Frontal cortex (tissue), 4 donors: ENCODE measurements at places on chromosomes 3 and 15. TPM values are rescaled to one million over a fixed set of nuclear protein-coding genes. Genes with fewer than 3 reads are reported as not detected.

Gene NMNAT3
- total RNA-seq: 6.9 TPM

DNA sequence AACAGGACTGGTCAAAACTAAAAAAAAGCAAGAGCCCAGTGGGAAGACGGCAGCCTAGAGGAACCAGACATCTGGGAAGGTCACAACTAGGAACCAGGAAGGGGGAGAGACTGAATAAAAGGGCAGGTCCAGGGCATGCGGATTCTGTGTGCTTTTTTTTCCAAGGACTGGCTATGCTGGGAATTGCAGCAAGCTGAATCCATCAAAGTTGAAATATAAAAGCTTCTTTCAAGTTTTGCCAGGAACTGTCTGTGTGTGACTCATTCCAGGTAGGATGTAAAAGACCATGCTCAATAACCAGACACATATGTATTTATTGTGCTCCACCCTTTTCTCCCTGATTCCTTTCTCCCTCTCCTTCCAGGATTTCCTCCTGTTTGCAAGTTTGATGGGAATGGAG lies 47.9 kb upstream of the CCDC80 start:
- DNase-seq: no peak

DNA sequence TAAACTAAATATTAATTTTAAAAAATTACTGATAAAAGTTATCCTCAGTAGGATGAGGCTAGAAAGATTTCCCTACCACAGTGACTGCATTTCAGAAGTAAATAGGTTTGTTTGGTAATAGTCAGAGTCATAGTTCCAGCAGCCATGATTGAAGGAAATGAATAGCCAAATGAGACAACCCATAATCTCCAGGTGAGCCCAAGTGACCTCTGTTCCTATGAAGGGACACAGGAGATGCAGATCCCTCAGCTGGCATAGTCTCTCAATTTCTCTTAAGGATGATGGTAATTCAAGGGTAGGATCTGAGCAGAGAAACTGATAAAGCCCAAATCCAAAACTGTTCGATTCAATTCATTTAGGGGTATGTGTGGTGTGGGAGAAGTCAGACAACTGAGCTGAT lies 461.8 kb downstream of the RAP2B start:
- DNase-seq: no peak

Gene TRIM42
- not detected for total RNA-seq

DNA sequence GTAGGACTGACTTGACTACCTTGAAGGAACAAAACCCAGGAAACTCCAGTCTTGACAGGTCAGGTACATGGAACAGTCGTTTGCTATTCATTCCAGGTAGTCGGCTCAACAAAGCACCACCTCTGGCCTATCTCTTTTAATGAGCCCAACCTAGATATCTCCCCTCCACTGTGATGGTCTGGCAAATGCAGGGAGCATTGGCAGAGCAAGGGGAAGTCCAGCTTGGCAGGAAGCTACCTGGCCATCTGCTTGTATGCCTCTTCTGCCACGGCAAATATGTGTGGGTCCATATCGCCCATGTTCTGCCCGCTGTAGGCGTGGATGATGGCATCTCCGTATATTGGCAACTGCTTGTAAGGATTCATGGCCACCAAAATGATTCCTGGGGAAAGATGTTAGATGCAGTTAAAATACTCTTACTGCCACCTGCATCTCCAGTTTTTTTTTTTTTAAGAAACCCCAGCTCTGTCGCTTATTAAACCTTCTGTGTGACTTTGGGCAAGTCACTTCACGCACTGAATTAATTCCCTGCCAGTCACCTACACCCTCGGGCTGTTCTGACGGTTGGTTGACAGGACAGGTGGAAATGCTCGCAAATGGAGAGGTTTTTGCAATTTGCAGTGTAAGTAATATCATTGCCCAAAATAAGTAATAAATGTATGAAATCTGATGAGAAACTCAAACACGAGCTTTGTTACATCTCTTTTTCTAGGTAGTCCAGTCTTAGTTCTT lies 16.8 kb downstream of the MYO5C start:
- DNase-seq: no peak

DNA sequence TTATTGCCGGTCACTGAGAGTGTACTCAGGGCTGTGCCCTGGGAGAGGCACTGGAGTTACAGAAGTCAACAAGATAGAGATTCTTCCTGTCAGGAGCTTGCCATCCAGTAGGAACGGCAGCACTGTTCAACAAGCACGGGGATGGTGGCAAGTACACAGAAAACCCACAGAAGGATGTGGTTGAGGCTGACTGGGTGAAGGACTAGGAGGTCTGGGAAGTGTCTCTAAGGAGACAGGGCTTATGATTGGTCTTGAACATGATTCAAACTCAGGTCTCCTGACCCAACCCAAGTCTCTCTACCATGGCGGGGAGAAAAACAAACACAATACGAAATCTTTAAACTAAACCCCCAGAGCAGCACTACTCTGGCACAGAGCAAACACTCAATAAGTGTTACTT lies 37.6 kb downstream of the ERICH6 start:
- DNase-seq: no peak

DNA sequence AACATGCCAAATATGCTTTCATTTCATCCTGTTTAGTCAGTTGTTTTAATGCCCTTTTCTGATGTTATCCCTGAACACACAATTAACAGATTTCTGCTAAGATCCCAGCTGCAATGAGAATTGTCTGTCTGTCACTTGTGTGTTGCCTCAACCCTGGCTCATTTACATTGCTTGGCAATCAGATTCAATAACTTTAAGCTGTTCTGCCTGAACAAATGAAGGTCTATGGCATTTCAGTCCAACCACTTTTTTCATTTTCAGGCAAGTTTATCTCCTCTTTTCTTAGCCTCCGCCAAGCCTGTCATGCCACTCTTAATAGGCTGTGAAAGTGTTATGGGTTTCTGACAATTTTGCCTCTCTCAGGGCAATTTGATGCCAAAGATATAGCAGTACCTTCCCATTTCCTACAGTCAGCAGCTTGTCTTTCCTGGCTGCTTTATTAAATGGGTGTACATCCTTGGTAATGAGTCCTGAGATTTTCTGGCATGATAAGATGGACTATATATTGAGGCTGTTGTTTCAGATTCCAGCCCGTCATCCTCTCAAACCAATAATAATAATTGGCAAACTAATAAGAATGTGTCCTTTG lies 68.7 kb upstream of the ADAMTS9 start:
- no peak for DNase-seq

Gene ZNF80
- not detected for total RNA-seq

DNA sequence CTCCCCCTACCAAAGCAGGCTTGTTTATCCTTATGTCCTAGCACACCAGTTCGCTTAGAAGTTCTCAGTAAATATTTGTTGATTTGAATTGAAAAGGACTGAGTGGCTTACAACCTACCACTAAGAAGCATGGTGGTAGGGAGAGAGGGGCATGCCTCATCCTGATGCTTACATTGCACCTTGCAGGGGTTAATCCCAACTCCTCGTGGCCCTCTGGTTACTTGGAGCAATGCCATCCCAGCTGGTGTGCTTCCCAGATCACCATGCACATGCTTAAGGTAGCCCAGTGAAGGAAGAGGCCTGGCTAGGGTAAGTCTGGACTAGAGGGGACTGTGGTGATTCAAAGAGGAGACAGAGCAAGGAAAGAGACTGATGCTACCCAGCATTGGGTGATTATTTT lies 253.3 kb downstream of the CLSTN2 start:
- DNase-seq: no peak

DNA sequence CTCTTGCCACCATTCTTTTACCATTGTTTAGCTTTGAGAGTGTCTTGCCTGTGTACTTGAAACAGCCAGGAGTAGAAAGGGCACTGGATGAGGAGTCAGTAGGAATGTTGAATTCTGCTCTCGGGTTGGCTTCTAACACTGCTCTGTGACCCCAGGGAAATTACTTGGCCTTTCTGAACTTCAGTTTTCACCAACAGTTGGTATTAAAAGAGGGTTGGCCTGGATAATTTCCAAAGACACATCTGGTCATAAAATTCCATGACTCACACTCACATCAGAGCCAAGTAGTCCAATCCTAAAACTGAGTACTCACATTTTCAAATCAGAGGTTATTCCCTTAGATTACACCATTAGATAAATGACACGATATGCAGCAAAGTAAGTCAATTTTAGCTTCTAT lies 141.6 kb downstream of the ECT2 start:
- DNase-seq: no peak

DNA sequence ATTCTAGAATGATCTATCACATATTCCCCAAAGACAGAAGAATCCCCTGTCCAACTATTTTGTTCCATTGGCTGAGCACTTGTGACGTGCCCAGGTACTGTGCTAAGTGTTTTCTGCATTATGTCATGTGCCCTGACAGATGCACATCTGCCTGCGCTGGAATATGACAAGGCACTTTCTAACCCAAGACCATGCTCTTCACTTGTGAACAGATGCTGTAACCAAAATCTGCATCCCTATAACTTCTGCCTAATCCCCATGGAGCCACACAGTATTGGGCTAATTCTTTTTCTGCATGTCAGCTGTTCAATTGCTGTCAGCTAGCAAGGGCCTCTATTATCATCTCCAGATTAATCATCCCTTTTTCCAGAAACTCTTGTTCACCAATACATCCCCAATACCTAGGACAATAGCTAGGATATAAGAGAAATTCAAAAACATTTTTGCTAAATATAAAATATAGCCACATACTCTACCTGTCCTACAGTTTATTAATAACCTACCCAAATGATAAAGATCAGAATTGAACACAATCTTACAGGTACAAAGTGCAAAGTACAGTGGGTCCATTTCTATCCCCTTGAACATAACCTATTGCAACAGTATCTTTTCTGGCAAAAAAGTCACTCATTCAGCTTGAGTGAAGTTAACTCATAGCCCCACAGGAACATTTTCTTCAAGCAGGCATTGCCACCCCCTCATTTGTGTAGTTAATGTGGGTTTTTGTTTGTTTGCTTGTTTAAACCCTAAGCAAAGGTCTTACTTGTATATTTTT lies 109.4 kb upstream of the LRRN1 start:
- DNase-seq: no peak

Gene SH2D7
- not detected for total RNA-seq

DNA sequence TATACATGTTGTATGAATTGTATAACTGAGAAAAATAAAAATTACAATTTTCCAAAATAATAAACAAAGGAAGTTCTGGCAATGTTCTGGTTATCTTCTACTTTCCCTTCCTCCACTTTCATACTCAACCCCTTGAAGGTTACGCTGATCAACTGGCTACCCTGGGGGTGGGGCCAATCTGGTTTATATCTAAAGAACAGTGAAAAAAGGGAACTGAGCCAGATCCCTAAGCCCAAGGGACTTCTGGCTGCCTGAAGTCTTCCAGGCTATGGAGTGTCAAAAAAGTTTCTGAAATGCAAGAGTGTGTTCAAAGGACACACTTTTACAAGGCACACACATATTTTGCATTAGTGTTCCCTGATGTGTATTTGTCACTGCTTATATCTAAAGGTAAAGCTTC lies 591.9 kb downstream of the ROBO1 start:
- no peak for DNase-seq

- no peak for DNase-seq
These were observed 739 bp upstream of the AMOTL2 start for GRCh38 chr3:134374791-134375581.

DNA sequence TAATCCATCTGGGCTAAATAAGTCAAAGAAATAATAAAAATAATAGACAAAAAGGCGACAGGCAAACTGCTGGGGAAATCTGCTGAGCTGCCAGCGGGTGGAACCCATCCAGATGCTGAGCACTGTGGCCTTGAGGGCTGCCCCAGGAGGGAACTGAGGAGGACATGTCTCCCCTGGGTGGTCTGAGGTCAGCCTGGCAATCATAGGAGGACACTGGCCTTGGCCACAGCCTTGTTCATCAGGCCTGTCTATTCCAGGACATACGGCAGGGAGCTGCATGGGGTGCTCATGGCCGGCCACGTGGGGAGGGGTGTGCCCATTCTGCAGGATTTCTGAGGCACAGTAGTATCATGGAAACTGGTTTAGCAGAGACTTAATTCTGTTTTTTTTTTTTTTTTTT lies 21.5 kb upstream of the SNRPA1 start:
- no peak for DNase-seq

DNA sequence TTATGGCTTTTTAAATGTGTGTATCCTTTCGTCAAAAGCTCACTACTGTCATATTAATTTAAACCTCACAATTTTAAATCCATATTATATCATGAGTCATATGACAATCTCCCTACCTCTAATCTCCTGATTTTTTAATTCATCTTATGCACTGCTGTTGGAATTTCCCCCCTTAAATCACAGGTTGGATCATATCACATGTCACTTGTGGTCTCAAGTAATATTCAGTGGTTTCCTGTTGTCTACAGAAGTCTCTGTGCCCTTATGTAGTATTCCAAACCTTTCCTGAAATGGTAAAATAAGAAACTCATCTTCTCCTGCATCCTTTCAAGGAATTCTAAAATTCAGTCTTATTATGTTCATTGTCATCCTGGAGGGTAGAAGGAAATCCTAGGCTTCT lies 116.0 kb upstream of the CBLB start:
- no peak for DNase-seq

Gene IQCF5
- total RNA-seq: not detected

- DNase-seq: no peak
These were observed 420.9 kb upstream of the NECTIN3 start for GRCh38 chr3:110650741-110651140.

DNA sequence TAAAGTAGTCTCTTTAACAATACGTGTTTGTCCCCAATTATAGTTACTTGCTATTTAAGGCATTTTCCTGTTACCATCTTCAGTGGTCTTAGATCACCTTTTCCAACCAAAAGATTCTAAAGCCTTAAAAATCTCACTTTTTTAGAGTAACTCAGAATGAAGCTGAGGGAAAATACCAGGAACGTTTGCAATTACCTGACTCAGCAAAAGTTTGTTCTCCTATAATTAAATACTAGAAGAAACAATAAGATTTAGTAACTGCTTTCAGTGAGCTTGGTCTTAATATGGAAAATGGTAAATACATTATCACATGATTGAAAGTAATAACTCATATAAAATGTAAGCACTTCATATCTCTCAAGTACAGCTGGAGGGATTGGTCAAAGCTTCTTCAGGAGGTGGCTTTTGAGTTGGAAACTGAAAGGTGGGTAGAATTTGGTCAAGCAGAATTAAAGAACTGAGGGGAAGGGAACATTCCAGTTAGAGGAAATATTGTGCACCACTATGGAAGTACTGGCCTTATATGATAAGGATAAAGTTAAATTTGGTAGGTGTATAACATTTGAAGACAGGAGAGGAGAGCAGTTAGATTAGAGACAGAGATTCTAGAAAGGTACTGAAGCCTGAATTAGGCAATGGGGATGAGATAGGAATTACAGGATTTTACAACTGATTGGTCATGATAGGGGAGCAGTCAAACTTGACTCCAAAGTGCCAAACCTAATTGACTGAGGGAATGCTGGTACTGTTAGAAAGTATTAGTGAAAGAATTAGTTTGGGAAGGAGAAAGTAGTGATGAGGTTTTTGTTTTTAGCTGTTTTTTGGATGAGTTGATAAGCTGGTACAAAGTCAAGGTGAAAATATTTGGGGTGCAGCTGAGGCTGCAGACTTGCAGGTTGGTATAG lies 21.9 kb downstream of the TSC22D2 start:
- DNase-seq: no peak

Gene MOBP
- 0.41 TPM for total RNA-seq

GRCh38 chr15:34155859-34156258 lies 54.0 kb downstream of the PGBD4 start:
- DNase-seq: no peak

- no peak for DNase-seq
These were observed 71.3 kb downstream of the CPN2 start for GRCh38 chr3:194279701-194280360.
